ENCODE measurements at places on chromosomes 3 and 15.
A peak's percentile ranks its signal among the peaks of the same experiment; 100 is the strongest.

- peak; percentile 86 for DNase-seq
These were observed 73.0 kb downstream of the ATP10A start for GRCh38 chr15:25790000-25790660.

- DNase-seq, result peak; percentile 46
These were observed 121.9 kb downstream of the CHST2 start for GRCh38 chr3:143241481-143241951.

DNA sequence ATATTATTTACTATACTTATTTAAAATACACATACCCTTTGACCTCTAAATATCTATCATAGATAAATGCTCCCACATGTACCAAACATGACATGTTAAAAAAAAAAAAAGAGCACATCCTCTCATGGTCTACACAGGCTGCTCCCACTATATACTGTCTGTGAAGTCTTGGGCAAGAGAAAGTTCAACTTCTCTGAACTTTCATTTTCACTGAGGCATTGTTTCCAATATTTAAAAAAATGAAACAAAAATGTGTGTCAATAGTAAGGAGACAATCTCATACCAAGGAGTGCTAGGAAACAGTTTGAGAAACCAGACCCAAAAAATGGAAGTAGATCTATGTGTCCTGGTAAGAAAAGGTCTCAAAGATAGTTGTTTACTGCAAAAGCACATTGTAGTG, 29.3 kb downstream of the SLC4A7 start:
- DNase-seq, result no peak

GRCh38 chr3:36681867-36682266, 82.5 kb downstream of the DCLK3 start:
- DNase-seq, result no peak

DNA sequence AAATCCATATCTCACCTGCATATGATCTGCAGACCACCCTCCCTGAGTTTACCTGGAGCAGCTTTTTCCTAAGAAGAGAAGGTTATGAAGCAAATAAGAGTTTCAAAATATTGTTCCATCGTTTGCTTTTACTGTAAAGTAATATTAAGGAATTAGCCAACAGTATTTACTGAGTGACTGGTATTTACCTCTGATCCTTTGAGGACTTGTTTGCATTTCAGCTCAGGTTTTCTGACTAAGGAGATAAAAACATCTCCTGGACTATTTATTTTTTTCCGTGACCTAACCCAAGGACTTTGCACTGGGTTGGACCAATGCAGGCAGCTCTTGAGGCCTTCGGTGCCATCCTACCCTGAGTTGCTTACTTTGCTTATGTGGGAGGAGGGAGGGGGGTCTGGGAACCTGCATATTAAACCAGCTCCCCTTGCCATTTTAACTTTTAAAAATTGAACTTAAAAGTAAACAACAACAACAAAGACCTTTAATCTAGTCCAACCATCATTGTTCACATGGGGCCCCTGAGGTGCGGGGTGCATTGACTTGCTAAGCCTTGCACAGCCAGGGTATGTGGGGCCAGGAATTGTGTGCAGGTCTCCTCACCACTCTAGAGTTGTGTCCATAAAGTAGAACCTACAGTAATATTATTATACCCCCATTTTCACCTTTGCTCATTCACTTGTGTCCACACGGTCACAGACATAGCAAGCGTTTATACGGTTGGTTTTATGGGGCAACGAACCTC, 39.3 kb downstream of the TRAK1 start:
- no peak for DNase-seq

- DNase-seq, result no peak
These were observed 4.5 kb downstream of the CFAP44 start for GRCh38 chr3:113436809-113437208.

GRCh38 chr3:174792864-174793263, 66.3 kb upstream of the NAALADL2 start:
- no peak for DNase-seq

- DNase-seq, result no peak
These were observed 12.3 kb upstream of the PCSK6 start for GRCh38 chr15:101501703-101502373.

DNA sequence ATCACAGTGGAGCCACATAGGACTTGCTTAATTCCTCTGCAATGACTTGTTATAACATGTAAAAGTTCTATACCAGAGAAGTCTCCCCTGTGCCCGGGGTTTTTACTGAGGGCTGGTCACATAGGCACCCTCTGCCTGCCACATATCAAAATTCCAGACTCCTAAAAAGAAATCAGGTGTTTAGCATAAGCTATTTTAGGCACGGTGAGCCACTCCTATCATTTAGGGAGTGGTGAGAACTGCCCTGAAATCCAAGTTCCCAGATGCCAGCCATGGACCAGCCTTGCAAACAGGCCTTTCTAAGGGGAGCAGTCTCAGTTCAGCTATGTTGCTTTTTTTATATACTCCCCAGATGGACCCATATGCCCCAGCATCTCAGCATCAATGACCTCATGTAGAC, 130.3 kb downstream of the THSD4 start:
- no peak for DNase-seq

- DNase-seq, result no peak
These were observed 12.9 kb downstream of the DZIP3 start for GRCh38 chr3:108602249-108602934.

GRCh38 chr15:68667800-68668625, 89.2 kb downstream of the CORO2B start:
- no peak for DNase-seq

DNA sequence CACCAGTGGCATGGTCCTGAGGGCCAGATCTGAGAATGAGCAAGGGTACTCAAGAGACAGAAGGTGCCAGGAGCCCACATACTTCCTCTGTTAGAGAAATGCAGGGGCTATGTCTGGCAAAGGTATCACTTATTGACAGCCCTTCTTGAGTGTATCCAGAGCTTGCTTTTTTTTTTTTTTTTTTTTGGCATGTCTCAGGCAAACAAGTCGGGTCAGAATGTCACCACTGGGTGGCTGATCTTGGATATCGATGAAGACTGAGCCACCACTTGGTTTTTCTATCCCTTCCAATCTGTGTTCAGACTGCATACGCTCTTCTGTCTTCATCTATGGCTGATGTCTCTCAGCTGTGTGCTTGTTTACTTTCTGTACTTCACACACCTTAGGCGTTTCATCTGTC, 363.4 kb upstream of the C2CD4B start:
- no peak for DNase-seq

GRCh38 chr15:80154336-80154735, 1.5 kb downstream of the FAH start:
- DNase-seq, result no peak

GRCh38 chr15:101490922-101491733, 1.6 kb upstream of the PCSK6 start:
- no peak for DNase-seq

DNA sequence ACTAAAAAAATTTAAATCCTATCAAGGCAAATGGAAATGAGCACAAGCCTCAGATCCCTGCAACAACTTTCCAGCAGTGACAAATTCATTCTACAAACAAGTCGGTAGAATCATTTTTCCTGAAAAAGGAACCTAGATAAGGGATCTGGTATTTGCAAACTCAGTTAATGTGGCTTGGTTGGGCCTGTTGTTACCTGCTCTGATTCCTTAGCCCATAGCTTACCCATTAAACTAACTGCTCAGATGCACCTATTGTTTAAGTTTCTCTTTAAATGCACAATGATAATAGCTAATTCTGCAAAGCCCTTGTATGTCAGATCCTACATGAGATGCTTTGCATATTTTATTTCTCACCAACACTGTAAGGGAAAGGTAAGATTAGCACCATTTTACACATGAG, 377.4 kb upstream of the RGMA start:
- no peak for DNase-seq

DNA sequence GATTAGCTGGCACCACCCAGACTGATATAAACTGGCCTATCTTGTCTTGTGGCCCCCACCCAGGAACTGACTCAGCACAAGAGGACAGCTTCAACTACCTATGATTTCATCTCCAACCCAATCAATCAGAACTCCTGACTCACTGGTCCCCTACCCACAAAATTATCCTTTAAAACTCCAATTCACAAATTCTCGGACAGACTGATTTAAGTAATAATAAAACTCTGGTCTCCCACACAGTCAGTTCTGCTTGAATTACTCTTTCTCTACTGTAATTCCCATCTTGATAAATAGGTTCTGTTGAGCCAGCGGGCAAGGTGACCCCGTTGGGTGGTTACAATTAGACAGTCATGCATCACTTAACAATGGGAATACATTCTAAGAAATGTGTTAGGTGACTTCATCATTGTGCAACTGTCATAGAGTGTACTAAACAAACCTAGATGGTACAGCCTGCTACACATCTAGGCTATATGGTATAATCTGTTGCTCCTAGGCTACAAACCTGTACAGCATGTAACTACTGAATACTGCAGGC, 48.1 kb upstream of the MAP4 start:
- DNase-seq, result no peak

- DNase-seq, result no peak
These were observed 33.5 kb downstream of the HERC1 start for GRCh38 chr15:63800241-63800640.

- no peak for DNase-seq
These were observed 11.1 kb downstream of the CAPN7 start for GRCh38 chr3:15217011-15217671.

GRCh38 chr3:108453565-108453964, 56.8 kb downstream of the MYH15 start:
- no peak for DNase-seq

DNA sequence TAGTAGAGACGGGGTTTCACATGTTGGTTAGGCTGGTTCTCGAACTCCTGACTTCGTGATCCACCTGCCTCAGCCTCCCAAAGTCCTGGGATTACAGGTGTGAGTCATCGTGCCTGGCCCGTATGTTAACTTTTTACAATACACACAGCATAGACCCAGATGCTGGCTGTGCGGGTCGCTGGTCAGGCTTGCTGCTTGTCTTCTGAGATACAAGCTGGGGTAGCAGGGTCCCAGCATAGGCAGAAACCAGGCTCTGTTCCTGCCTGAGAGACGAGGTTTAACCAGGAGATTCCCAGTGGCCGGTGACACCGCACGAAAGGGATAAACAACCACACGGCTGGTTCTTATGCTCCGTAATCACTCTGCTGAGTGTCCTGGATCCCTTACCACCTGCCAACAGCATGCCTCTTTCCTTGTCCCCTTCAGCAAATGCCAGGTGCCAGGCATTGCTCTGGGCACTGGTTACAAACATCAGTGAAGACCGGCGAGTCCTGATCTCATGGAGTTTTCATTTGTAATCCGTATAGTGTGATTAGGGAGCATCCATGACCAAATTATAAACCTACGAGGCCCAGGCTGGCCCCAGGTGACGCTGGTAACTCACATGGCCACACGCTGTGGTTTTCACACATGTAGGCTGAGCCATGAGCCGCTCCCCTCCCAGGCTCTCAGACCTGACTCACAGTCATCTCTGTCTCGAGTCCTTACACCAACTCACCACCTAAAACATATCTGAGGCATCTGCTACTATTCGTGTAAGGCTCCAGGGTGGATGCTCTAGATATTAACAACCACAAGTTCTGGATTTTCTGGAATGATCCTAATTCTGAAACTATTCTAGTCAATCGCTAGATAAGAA, 125.7 kb downstream of the PDZRN3 start:
- no peak for DNase-seq

- DNase-seq, result no peak
These were observed 28.2 kb downstream of the CHD2 start for GRCh38 chr15:92928225-92928750.

DNA sequence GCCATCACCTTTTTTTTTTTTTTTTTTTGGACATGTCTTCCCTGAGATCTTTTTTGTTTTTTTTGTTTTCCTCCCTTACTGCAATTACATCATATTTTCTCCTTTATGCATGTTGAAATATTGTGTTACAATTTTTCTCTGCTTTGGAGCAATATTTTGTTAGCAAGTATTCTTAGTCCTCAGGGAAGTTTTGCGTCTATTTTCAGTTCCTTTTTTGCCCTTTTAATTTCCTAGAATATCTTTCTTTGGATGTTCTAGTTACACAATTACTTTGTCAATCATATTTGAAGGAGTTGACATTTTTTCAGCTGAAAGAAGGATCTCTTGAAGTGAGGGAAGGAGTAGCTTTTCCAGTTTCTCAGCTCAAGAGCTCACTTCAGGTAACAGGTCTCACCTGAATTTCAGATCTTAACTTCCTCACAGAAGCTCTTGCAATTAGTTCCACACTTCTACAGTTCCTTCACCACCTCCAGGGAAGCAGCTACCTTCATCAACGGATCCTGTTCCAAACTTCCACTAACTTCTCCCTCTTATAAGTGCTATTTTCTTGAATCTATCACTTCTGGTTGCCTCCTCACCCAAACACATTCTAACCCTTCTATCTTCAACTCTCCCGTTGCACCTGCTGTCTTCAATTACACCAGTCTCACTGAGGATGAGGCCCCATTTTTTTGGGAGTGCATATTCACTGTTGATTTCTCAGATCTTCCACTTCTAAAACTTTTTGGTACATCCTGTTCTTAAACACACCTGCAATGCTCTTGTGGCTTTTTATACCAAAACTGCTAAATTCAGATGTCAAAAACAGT, 57.8 kb upstream of the CPOX start:
- DNase-seq, result no peak

- no peak for DNase-seq
These were observed 4.9 kb downstream of the ACAD11 start for GRCh38 chr3:132654721-132655120.

DNA sequence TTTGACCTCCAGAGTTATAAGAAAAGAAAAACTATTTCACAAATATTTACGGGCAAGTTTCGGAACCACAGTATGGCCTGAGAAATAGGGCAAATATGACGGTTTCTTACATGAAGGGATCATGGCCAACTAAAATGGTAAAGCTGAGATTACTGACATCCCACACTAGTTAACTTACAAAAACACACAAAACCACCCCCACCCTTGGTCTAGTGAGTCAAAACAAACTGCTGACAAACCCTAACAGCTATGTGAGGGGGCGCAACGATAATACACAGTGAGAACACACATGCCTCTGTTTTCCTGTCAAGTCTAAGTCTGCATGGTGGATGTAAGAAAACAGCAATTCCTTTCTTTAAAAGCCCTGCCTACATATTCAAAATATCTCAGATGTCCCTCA, 32.3 kb downstream of the CBLB start:
- DNase-seq, result no peak

DNA sequence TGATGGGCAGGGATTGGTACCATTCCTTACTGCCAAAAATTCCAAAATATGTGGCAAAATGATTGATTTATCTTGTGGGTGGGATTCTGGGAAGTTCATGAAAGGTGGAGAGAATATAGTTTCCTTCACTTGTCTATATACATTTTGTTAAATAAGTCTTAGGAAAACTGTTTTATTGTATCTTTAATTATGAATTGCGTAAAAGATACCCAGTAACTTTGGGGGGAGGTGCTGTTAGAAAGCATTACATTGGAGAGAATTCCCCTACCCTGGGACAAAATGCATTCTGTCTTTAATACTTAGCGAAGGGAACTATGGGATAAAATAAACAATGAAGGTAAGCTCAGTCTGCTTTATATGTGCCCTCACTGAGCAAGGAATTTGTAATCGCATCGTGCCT, 4.6 kb downstream of the SETD5 start:
- no peak for DNase-seq

DNA sequence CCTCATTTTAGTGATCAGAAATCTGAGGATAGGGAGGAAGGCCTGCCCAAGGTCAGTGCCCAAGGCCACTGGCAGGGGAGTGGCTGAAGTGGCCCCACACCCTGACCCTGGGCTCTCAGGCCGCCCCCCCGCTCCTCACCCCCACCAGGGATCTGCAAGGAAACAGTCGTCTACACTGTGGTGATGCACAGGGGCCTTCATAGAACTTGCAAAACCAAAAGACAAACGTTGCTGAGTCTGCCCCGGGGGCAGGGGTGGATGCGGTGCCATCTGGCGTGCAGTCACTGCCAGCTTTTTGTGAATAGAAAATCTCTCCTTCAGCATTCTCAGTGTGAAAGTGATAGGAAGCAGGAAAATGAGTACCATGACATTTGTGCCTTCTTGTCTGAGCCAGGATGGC, 41.3 kb downstream of the WHAMM start:
- DNase-seq, result no peak

Data from muscle of arm (tissue), 14 donors.